Head of caudate nucleus (tissue), 42 donors: ENCODE measurements at places on chromosomes 2 and 18.

DNA sequence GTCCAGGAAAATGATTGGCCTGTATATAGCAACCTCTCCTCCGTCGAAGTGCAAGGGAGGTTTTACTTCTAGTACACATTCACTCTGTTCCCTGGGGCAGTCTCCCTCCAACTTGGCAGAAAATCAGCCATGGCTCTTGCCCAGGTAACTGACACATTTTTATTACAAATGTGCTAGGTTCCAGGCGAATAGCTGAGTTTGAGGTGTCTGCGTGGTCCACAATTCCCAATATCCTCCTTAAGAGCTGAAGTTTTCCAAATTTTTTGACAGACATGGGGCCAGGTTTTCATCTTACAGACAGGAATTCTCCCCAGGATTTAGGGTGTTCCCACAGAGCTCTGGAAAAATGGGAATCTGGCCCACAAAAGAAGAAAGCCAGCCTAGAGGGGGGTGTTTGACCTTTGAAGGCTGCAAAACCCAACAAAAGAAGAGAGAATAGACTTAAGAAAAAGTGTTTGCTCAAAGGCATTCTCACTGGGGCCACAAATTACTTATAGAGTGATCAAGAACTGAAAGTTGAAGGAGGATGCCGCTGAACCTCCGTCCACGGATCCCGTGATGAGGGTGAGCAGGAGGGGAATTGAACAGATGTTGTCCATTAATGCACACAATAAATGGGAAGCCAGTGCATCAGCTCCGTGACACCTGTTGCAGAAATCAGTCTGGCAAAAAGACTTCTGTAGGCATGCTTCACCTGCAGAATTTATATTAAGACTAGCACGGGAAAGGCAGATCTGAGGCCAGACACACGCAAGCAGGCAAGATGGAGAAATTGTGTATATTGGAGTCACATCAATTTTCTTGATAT lies 242.3 kb upstream of the COPS8 start:
- no peak for DNase-seq

DNA sequence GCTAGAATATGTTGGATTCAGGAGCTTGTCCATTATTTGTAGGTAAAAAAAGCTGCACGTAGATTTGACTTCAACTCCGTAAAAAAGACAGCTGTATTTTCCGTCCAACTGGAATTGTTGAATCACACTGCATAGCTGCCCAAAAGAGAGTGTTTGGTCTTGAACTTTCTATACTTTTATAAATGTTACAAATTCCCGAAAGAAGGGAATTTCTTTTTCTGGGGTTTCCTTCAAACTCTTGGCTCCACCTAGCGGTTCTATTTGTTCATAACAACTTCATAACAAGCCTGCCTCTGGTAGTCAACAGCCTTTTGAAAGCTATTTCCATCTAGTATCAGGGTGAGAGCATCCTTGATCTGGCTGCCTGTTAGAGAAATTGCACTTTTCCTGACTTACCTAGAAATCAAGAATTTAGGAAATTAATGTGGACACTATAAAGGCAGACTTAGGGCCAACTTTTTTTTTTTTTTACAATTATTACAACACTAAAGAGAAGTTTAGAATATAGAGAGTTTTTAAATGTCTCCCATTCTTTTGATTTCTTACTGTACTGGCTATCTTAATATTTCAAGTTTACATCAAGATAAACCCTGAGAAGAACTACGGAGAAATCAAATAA lies 48.1 kb downstream of the TMEM185B start:
- DNase-seq = no peak

- no peak for DNase-seq
Observed at GRCh38 chr2:134657650-134658250, 61.0 kb downstream of the TMEM163 start.

DNA sequence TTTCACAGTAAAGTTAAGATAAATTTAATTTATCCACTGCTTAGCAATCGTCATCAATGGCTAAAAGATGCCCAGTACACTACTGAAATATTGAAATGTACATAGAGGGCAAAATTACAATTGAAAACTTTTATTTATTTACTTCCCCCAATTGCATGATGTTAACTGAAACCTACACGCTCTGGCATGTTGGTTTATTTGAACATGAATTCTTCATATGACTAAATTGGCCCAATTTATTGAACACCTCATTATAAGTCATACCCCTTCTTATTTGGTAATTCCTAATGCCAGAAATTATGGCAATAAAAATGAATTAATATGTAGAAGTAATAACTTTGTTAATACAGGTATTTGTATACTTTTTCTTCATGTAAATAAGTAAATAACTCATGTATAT lies 183.0 kb upstream of the ZC3H15 start:
- DNase-seq = no peak
